ENCODE measurements at places on chromosomes 2 and 18.

GRCh38 chr2:235384624-235385023 lies 109.2 kb upstream of the AGAP1 start:
- no peak for DNase-seq

DNA sequence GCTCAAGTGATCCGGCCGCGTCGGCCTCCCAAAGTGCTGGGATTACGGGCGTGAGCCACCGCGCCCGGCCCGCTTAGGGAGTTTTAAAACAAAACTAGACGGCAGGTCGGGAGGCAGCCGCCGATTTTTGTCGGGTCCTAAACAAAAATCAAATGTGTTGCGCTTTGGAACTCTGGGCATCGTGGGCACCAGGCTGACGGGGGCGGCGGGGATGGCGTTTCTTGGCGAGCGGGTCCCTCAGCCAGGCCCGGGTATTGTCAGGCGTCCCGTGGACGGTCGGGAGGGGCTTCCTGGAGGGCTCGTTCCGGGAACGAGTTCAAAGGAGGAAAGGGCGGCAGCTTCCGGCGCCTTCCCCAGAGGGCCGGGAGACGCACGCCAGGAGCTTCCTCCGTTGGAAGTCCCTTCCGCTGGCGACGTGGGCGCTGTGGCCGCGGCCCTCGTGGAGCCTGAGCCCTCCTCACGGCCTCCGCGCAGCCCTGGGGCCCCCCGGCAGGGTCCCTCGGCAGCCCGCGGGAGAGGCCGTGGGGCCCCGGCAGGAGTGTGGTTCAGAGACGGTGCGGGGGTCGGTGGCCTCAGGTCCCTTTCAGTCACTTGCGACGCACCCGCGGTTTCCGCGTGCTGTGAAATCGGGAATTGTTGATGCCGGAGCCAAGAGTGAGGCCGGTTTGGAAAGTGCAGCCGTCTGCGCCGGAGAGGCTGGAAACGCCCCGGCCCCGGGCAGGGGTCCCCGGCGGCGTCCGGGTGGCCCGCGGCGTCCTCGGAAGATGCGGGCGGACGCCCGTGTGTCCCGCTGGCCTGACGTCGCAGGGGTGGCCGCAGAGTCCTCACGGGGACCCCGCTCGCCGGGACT lies 59.3 kb downstream of the EMILIN2 start:
- peak; percentile 75 for DNase-seq

DNA sequence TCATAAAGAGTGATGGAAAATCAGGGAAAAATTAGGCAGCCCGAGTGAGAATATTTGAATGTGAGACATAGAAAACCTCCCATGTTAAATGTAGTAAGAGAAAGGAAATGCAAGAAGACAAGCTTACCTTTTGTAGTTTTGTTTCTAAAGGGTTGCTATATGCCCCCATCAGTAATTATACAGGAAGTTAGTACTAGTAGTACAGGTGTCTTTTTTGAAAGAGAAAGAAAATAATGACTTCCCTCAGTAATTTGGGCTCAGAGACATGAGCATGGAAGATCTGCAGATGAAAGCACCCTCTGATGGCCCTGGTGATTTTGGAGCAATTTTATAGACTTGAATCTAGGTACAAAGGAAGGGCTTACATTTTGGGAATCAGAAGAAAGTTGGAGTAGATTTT lies 80.8 kb downstream of the RHBDD1 start:
- no peak for DNase-seq

DNA sequence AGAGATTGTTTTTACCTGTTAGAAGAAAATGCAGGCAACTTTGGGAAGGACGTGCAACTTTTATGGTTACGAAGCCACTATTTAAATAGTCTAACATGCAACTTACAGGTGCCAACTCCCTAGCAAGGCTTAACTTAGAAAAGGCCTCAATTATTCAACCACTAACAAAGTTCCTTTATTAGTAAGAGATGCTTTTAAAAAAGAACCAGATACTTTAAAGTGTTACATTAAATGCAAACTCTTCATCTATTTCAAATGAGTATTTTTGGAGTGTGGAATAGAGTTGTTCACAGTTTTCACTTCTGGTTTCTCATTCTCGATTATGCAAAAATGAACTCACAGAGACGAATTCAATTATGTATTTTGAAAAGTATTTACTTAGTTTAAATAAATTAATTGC lies 51.7 kb downstream of the PELI1 start:
- no peak for DNase-seq

- peak; percentile 10 for DNase-seq
These were observed 82.7 kb upstream of the POMC start for GRCh38 chr2:25251071-25251421.

- no peak for DNase-seq
These were observed 45.3 kb downstream of the IMPA2 start for GRCh38 chr18:12026562-12026961.

DNA sequence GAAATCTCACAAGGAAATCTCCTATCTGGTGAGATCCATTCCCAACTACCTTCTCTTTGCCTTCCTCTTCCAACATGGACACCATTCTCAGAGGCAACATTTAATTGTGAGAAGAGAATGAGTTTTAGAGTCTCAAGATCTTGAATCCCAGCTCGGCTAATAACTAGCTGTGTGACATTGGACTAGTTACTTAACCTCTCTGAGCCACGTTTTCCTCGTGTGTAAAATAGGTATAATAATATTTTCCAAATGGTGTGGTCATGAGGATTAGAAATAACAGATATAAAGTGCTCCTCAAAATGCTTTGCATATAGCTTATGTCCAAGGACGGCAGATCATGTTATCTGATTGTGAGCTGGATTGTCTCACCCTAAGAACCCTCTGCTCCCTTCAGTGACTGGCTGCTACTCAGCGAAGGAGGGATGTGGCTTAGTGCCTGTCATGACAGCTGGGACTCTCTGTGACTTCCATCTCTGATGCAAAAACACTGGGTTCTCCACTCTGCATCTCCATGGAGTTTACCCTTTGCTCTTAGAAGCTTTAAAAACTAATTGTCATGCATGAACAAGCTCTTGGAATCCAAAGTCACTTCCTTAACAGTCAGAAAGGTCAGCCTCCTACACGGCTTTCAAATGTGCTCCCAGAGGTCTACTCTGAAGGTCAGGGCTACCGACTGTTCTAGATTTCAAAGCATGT lies 38.4 kb upstream of the MRPL19 start:
- no peak for DNase-seq

DNA sequence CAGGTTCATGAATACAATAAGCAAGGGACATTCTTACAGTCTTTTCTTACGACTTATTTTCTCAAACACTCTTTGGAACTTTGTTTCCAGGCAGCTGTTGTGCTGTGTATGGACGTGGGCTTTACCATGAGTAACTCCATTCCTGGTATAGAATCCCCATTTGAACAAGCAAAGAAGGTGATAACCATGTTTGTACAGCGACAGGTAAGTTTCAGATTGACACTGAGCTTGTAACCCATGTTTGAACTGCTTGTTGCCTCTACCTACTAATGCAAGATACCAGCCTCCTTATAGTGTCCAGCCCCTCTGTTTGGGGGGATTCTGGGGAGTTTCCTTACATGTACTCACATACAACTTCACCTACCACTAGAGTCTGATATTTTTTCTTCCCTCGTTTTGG lies 3.8 kb downstream of the XRCC5 start:
- no peak for DNase-seq

- no peak for DNase-seq
These were observed 15.0 kb downstream of the CERS6 start for GRCh38 chr2:168471163-168471475.

GRCh38 chr2:218065239-218066006 lies 3.6 kb upstream of the RUFY4 start:
- no peak for DNase-seq

DNA sequence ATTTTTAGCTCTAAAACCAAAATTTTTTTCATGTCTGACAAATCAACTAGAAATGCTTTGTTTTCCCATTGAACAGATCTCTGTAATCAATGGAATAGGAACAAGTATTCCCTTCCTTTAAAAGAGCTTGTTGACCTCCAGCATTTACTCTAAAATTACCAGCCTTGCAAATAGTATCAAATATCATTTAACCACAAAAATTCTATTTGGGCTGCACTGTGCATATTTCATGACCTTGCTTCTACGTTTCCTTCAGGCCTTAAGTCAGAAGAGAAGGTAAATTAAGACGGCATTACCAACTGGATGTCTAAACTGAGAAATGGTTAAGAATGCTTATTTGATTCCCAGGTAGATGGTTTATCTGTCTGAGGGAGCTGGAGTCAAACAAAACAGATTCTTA lies 33.3 kb upstream of the NRXN1 start:
- DNase-seq, result no peak

DNA sequence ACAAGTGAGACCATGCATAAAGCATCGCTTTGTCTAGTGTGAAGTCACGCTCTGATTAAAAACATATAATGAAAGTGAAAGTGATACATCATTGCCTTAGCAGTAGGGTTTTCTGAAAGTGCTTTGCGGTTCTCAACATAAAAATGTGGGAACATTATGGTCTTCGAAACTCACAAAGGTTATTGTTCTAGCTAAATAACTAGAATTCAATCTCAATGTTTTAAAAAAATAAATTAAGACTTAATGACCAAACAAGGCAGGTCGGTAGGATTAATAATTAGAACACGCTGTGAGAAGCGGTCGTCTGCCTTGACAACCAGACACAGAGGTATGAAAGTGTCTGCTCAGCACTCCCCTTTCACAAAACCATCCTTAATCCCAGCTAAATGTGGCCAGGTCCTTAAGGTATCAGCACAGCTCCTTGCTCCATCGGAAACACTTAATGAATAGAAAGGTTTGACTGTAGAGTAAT lies 42.2 kb downstream of the KLHL14 start:
- DNase-seq, result peak; percentile 8

GRCh38 chr2:6184532-6185292 lies 492.5 kb downstream of the SOX11 start:
- no peak for DNase-seq

DNA sequence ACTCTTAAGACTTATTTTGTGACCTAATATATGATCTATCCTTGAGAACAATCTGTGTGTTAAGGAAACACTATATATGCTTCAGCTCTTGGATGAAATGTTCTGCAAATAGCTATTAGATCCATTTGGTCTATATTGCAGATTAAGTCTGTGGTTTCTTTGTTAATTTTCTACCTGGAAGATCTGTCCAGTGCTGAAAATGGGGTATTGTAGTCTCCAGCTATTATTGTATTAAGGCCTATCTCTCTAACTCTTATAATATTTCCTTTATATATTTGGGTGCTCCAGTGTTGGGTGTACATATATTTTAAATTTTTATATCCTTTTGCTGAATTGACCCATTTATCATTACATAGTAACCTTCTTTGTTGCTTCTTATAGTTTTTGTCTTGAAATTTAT lies 992.7 kb upstream of the CDH2 start:
- no peak for DNase-seq

- DNase-seq, result no peak
These were observed 115.6 kb downstream of the NRP2 start for GRCh38 chr2:205797866-205798265.

GRCh38 chr2:217979151-217979811 lies 23.5 kb downstream of the TNS1 start:
- no peak for DNase-seq

DNA sequence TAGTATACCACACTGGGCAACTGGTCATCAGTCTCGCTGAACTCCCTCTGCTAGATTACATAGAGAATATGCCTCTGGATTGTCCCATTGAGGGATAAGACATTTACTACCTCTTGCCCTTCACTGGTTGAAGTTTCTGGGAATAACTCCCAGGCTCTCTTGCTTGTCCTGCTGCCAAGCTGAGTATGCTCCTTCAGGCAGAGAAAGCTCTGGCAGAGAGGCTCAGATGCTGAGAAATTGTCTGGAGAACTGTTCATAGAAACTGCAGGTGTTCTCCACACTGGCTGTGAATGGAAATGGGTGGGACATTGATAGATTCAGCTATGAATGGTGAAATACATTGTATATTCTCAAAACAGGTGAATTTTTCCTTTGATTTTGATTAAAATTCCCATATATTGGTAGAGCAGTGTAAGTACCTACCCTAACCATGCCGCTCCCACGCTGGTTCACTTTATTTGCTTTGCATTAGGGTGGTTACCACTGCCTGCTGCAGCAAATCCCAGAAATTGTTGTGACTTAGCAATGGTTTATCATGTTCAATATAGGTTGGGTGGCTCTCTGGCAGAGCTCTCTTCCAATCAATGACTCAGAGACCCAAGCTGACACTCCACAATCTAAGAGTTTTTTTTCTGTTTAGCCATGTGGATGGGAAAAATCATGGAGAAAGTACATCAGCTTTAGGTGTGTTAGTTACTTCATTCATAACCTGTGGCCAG lies 36.7 kb downstream of the FAM117B start:
- DNase-seq, result no peak

GRCh38 chr18:24741965-24742724 lies 281.7 kb downstream of the HRH4 start:
- DNase-seq, result no peak

GRCh38 chr2:64657411-64657810 lies 3.7 kb upstream of the SERTAD2 start:
- DNase-seq, result no peak

- no peak for DNase-seq
These were observed 8.1 kb upstream of the DUSP2 start for GRCh38 chr2:96153291-96153713.

DNA sequence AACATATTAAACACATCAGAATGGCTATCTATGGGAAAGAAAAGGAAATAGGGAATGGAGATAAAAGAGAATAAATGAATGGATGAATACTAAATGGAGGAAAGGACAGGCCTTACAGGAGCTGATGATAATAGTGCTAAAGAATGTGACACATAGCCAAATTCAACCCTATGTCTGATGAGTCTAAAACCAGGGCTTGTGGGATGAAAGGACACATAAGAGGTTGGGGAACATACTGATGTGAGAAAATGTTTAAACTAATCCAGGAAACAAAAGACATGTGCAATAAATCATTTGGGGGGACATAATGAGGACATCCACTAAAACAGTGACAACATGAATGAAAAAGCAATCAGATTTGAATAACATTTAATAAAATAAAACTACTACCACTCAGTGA lies 120.0 kb downstream of the DYM start:
- DNase-seq, result no peak

DNA sequence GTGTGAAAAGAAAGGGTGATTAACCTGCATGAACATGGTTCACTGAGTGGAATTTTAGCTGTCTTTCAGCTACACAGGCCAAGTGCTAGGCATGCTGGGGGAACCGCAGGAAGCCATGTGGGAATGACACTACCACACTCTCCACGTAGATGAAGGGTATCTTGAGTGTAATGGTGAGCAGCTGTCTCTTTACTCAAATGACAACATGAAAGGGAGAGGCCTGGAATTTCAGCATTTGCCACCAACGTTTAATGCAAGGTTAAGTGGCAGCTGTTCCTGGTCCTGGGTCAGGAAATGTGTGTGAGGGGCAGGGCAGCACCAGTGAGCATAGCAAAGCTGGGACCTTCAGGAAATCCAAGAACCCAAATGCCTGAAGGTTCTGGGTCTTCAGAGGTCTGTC lies 588.4 kb downstream of the SLC4A3 start:
- DNase-seq, result no peak

- DNase-seq, result no peak
These were observed 63.2 kb downstream of the NDUFA10 start for GRCh38 chr2:239961662-239962613.

- no peak for DNase-seq
These were observed 49.9 kb upstream of the RTN4 start for GRCh38 chr2:55099878-55100820.

DNA sequence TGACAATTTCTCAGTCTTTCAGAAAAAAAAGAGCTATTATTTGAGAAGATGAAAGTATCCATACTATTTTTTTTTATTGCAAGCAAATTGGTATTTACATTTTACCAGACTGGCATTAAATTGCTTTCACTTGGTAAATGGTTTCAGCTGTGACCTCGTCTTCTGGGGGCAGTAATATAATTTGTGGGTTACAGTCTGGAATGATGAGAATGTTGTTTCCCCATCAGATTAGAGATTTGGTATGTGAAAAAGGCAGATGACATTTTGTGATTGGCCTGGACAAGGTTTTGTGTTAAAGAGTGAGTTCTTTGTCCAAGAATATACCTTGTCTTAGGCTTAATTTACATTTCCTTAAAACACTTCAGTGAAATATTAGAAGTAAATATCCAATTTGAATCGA lies 390.1 kb upstream of the ST6GAL2 start:
- no peak for DNase-seq
